Glomerular endothelial cell (primary cell): ENCODE measurements at places on chromosomes 2 and 18.

- no peak for DNase-seq
Observed at GRCh38 chr18:28161608-28162599, 15.0 kb downstream of the CDH2 start.

- DNase-seq = no peak
Observed at GRCh38 chr18:6613581-6613980, 115.9 kb upstream of the ARHGAP28 start.

GRCh38 chr2:238380785-238381184, 45.9 kb upstream of the ASB1 start:
- no peak for DNase-seq

DNA sequence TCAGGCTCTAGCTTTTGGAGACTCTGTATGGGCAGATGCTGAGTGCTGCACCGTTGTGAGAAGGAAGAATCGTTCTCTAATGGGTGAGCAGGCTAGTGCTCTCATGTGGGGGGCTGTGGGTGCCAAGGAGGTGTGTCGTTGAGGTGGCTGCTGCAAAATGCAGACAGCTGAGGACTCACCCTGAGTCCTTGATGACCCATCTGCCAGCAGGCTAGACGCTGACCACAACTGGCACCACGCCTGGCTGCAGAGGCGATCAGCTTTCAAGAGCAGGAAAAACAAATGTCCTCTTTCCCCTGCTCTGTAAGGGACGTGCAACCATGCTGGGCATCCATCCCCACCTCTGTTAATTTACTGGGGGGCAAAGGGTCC, 48.2 kb downstream of the HAUS1 start:
- DNase-seq = no peak

DNA sequence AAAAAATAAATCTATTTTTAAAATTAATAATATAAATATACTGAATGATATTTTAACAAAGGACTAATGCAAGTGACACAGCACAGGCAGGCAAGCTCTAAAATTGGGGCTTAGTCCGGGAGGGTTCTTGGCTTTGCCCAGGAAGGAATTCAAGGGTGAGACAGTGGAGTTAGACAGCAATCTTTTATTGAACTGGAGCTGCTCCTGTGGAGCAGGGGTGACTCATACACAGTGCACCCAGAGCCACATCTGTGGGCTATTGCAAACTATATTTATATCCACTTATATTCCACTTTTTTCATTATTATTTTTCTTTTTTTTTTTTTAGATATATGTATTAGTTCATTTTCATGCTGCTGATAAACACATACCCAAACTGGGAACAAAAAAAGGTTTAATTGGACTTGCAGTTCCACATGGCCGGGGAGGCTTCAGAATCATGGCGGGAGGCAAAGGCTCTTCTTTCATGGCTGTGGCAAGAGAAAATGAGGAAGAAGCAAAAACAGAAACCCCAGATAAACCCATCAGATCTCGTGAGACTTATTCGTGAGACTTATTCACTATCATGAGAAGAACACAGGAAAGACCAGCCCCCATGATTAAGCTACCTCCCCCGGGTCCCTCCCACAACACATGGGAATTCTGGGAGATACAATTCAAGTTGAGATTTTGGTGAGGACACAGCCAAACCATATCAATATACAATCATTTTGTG, 437.1 kb downstream of the BCL11A start:
- no peak for DNase-seq

DNA sequence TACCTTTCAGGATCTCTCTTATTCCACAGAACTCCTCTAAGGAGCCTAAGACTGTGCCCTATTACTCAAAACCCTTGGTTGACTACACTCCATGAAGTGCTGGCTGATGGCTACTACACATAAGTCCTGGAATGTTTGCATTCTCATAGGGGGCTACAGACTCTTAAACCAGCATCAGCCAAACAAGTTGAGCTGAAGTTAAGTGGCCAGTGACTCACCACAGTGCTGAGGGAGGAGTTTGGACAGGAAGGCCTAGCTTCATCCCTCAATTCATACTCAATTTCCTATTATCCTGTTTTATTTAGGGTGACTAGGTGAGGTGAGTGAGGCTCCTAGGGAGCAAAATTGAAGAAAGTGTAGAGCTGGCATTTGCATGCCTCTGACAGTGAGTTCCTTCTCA, 246.7 kb downstream of the SMAD2 start:
- no peak for DNase-seq

DNA sequence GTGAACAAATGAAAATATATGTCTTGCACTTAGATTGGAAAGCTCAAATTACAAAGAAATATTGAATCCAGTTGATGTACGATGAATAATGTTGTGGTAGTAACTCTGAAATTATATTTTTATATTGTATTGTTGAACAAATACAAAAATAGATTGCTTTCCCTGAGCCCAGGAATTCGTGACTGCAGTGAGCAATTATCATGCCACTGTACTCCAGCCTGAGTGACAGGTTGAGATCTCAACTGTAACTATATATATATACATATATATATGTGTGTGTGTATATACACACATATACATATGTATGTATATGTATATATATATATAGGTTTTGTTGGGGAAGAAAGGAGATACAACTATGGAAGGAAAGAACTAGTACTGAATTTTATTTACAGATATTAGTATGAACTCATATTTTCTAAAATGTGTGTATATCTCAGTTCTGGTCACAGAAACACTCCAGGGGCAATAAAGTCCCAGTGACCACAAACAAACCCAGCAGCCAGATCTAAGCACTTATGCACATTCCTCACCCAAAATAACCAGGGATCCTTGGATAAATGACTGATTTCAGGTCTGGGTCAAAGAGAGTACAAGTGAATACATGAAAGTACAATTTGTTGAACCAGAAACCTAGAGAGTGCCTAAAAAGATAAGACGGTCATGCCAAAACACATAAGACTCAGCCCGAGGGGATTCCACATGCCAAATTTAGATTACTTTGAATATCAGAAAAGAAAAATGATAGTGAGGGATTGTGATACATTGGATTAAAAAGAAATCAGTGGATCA, 146.3 kb downstream of the TMX3 start:
- DNase-seq = no peak

DNA sequence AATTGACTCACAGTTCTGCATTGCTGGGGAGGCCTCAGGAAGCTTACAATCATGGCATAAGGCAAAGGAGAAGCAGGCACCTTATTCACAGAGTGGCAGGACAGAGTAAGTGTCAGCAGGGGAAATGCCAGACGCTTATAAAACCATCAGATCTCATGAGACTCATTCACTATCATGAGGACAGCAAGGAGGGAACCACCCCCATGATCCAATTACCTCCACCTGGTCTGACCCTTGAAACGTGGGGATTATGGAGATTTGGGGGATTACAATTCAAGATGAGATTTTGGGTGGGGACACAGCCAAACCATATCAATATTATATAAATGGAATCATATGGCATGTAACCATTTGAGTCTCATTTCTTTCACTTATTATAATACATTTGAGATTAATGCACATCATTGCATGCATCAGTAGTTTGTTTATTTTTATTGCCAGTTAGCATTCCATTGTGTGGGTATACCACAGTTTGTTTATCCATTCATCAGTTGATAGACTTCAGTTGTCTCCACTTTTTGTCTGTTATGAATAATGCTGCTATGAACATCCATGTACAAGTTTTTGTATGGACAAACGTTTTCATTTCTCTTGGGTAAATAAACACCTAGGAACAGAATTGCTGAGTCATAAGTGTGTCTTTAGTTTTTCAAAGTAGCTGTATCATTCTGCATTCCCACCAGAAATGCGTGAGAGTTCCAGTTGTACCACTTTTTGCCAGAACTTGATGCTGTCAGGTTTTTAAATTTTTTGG, 5.8 kb upstream of the SRBD1 start:
- no peak for DNase-seq

- no peak for DNase-seq
Observed at GRCh38 chr2:42916324-42916723, 123.9 kb upstream of the HAAO start.

- no peak for DNase-seq
Observed at GRCh38 chr18:32803568-32803967, 30.7 kb upstream of the KLHL14 start.

GRCh38 chr2:209114588-209115240, 309.1 kb upstream of the MAP2 start:
- DNase-seq = no peak

DNA sequence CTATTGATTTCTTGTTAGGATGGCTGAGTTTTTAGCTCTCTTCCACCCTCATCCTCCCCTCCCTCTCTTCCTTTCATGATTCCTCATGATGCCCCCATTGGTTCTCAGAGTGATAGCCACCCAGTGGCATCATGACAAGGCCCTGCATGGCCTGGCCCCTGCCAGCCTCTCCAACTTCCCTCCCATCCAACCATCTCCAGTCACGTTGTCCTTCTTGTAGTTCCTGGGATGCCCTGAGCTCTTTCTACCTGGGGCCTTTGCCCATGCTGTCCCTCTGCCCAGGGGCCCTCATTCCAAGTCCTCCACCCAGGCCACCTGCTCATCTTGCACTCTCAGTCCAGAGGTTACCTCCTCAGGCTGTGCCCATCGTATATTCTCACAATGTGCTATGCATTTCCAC, 247.5 kb downstream of the TFCP2L1 start:
- no peak for DNase-seq

- DNase-seq = no peak
Observed at GRCh38 chr18:7741640-7742039, 174.5 kb downstream of the PTPRM start.

DNA sequence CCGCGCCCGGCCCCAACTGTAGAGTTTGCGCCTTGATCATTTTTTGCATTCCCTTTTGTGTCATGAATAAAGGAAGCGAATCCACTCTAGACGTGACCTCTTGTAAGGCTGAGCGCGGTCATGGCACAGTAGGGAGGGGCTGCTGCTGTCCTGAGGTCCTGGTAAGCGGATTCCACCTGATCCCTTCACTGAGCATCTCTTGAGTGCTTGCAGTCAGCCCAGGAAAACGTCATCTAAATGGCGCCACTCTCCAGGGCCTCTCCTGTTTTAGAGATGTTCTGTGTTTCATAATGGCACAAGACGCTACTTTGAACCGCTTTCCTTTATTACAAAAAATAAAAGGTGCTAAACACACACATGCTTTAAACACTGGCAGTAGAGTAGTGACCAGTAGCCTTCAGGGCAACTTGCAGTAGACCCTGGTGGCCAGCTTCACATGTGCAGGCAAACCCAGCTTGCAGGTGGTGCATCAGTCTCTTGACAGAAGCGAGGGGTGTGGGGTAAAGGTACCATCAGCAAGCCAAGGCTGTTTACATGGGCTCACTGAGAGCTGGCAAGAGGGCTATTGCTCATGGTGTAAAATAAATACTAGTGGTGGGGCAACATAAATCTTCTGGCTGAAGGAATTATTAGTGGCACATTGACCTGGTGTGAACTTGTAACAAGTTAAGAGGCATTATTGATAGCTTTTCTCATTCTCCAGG, 43.0 kb upstream of the ACKR3 start:
- no peak for DNase-seq

DNA sequence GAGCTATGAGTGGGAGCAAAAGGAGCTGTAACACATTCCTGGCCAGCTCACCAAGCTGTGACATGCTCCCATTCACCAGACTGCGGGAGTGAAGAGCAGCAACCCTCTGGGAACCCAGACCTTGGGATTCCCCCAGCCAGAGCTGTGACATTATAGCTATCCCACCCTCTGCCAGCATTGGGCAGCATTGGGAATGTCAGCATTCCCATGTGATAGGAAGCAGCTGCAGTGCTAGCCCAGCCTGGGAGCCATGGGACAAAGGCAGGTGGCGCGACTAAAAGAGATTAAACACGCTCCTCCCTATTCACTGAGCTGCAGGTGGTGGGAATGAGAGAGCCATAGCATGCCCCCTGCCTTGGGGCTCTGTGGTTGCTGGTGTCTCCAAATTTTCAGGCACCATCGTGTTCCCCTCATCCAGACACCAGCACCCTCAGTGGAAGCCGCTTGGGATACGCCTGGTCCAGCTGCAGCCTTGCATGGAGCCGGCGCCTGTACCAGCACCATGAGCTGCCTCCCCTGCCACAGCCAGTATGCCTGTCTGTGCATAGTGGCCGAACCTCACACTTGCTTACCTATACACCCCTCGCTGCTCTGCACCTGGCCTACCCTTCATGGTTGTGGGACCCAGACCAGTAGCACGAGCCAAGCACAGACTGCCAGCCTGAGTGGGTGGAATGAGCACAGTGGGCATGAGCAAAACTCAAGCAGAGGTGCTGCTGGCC, 695.6 kb upstream of the GCFC2 start:
- no peak for DNase-seq

DNA sequence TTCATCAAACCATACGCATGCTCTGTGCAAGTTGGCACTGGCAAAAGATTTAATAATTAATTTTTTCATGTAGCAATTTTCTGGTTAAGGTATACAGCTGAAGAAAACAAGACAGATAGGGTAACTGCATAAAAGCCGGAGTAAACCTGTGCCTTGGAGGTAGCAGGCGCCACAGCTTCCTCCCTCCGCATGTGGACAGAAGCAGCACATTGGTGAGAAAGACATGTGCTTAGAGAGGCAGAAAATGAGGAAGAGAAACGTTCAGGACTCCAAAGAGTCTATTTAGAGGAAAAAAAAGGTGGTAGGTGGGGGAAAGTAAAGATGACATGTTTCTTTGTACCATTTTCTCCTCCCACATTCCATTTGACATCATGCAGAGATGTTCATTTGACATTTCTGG, 9.3 kb downstream of the ST6GAL2 start:
- no peak for DNase-seq

DNA sequence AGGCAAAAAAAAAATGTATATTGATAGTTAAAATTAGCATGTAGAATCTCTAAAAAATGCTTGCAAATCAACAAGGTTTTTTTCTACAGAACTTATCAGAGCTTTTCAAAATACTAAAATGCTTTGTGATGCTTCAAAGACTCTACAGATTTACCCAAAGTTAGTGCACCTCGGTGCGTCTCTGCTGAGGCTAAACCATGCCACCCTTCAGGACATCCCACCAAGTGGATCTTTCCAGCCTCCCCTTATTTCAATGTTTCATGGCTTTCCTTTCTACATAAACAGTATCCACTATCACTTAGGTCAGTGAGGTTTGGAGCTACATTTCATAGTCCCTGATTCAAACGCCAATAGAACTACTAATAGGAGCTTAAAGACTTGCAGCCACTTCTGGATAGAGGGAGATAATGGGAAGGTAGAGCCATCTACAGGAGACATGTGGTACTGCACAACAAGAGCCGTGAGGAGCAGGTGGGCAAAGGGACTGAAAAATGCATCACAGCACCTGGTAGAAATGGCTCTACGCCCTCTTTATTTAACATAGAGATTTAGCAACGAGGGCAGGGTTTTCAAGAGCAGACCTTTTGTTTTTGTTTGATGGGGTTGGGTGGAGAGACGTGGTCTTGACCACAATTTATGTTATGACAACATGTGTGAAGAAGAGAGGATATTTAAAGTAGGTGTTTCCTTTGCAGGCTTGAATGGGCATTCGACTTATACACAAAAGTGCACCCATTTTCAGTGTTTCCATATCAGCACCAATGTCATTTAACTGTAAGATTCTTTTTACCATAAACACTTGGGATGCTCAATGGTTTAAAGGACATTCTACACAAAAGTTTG, 56.1 kb upstream of the SLC35G4 start:
- peak; percentile 14 for DNase-seq

- DNase-seq = no peak
Observed at GRCh38 chr2:10493634-10494281, 45.6 kb upstream of the ODC1 start.

GRCh38 chr2:2057125-2057721, 273.9 kb downstream of the MYT1L start:
- DNase-seq = peak; percentile 69

- no peak for DNase-seq
Observed at GRCh38 chr2:172216477-172216876, 113.8 kb upstream of the DLX2 start.

GRCh38 chr2:124610866-124611265, 585.8 kb downstream of the CNTNAP5 start:
- DNase-seq = no peak
